ENCODE measurements at places on chromosomes 2 and 18. TPM values are rescaled to one million over a fixed set of nuclear protein-coding genes. Genes with fewer than 3 reads are reported as not detected.

DNA sequence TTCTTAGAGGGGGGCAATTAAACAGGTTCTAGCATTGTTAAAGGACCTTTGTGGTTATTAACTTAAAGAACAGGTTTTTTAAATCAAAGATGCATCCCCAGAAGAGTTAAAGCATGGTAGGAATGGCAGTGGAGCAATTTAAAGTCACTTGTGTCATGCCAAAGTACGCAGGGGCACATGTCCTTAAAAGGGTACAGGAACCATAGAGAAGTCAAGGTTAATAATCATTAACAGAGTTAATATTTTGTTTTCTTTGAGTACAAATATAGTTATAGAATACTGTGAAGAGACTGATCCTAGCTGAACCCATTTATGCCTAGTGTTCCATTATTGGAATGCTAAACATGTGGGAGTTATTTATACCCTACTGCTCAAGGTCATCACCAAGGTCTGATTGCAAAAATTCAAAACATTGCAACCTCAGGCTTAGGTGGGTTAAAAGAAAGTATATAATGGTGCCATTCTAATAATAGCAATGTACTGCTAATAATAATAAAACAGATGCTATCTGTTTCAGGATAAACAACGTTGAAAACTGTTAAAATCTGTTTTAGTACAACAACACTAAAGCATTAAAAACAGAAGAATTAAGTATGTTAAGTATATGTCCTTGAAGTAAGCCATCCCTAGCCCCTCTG, 216.0 kb downstream of the MYO3B start:
- DNase-seq, result no peak

GRCh38 chr2:64420677-64421076, 33.3 kb upstream of the LGALSL start:
- DNase-seq, result no peak

GPR155 gene
- polyA plus RNA-seq, result 0.86 TPM

- DNase-seq, result no peak
Measured at GRCh38 chr2:220781622-220782241, 790.4 kb downstream of the EPHA4 start.

- no peak for DNase-seq
Measured at GRCh38 chr18:74200780-74201179, 52.5 kb downstream of the TIMM21 start.

DNA sequence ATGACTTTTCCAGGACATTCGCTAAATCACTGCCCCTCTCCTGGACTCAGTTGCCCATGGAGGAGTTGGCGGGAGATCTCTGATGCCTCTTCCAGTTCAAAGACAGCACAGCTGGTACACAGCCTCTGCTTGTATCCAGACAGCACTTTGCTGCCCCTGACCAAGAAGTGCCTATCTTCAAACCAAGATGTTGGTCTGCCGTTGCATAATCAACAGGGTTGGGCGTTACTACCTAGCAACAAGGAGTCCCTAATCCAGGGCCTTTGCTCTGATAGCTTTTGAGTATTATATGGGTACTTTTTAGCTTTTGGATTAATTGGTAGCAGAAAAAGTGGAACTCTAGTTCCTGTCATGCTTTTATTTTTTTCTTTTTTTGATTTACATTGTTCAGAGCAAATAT, 166.6 kb downstream of the FAM210A start:
- no peak for DNase-seq

TRABD2A gene
- polyA plus RNA-seq, result 7.1 TPM

DNA sequence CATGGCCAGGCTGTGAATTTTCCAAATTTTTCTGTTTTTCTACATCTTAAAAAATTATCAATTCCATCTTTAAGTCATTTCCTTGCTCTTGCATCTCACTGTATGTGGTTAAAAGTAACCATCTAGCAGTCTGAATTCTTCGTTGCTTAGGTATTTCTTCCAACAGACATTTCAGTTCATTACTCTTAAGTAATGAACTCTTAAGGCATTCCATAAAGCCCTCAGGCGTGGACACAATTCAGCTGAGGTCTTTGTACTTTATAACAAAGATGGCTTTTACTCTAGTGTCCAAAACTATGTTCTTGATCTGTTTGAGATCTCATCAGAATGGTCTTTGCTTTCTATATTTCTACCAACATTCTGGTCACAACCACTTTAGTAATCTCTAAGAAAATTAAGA, 253.9 kb upstream of the GCFC2 start:
- DNase-seq, result no peak

PSD4 gene
- 21.1 TPM for polyA plus RNA-seq

- no peak for DNase-seq
Measured at GRCh38 chr2:182128821-182129707, 143.4 kb downstream of the PPP1R1C start.

TRIM54 gene
- polyA plus RNA-seq, result 0.13 TPM

- no peak for DNase-seq
Measured at GRCh38 chr2:26540961-26541360, 63.0 kb upstream of the OTOF start.

DNA sequence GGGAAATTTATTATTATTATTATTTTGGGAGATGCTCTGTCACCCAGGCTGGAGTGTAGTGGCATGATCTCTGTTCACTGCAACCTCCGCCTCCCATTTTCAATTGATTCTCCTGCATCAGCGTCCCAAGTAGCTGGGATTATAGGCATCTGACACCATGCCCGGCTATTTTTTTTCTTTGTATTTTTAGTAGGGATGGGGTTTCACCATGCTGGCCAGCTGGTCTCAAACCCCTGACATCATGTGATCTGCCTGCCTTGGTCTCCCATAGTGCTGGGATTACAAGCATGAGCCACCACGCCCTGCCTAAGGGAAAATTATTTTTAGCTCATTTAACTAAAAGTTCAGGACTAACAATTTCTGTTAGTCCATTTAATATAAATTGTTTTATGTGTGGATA, 109.2 kb upstream of the SESTD1 start:
- DNase-seq, result no peak

WIPF1 gene
- polyA plus RNA-seq, result 16.4 TPM

INO80D gene
- 1.4 TPM for polyA plus RNA-seq

- DNase-seq, result peak; percentile 28
Measured at GRCh38 chr2:43239981-43240765, 13.8 kb upstream of the ZFP36L2 start.

ZAP70 gene
- polyA plus RNA-seq, result 0.09 TPM

RBFA gene
- polyA plus RNA-seq, result 34.2 TPM

AQP4 gene
- polyA plus RNA-seq, result not detected

- no peak for DNase-seq
Measured at GRCh38 chr18:3062798-3063680, 50.1 kb upstream of the LPIN2 start.

GRCh38 chr2:229586746-229587705, 127.3 kb downstream of the DNER start:
- DNase-seq, result peak; percentile 76

ELOA2 gene
- polyA plus RNA-seq, result not detected

KATNAL2 gene
- 4.0 TPM for polyA plus RNA-seq

- no peak for DNase-seq
Measured at GRCh38 chr2:227022608-227023007, 141.4 kb downstream of the COL4A4 start.

GRCh38 chr18:42187611-42188380, 232.8 kb downstream of the PIK3C3 start:
- DNase-seq, result no peak

- peak; percentile 4 for DNase-seq
Measured at GRCh38 chr18:31197676-31198075, 35.0 kb upstream of the DSC1 start.

DNA sequence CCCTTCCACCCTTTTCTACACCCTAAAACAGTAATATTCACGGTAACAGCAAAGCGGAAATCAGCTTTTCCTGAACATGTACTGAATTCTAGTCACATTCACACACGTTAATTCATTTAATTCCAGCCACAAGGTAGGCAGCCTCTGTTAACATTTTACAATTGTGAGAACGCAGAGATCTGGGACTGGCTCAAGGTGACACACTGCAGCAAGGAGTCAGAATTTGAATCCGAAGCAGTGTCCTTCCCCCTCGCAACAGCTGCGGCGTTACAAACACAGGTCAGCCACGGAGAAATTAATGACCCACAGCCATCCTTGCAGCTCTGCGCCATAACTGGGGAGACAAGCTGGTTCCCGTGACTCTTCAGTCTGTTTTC, 818 bp upstream of the SLC20A1 start:
- no peak for DNase-seq

KCNS3 gene
- 0.98 TPM for polyA plus RNA-seq

DNA sequence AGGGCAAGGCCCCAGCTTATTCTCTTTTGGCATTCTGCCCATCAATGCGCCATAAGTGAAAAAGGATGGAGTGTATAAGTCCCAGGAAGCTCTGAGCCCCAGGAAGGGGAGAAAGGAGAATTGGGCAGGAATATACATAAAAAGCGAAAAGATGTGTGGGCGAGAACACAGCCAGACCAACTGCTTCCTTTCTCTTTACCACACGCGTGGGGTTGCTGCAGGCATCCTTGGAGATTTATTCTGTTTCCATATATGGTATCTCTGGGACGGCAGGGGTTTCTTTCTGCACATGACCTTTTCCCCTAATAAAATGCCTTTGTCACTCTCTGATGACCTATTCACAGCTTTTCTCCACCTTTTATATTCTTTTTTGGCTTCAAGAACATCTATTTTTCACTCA, 440.5 kb downstream of the NBAS start:
- DNase-seq, result no peak

GRCh38 chr18:26429535-26430226, 118.7 kb downstream of the KCTD1 start:
- DNase-seq, result peak; percentile 68

FSHR gene
- not detected for polyA plus RNA-seq

GRCh38 chr2:171327043-171327496, 106.7 kb downstream of the METTL8 start:
- no peak for DNase-seq

Measured in A549 (cell line).